ENCODE measurements at places on chromosomes 12 and 14.

GRCh38 chr12:53443955-53444354 is 2.4 kb downstream of the PRR13 start:
- DNase-seq = no peak

DNA sequence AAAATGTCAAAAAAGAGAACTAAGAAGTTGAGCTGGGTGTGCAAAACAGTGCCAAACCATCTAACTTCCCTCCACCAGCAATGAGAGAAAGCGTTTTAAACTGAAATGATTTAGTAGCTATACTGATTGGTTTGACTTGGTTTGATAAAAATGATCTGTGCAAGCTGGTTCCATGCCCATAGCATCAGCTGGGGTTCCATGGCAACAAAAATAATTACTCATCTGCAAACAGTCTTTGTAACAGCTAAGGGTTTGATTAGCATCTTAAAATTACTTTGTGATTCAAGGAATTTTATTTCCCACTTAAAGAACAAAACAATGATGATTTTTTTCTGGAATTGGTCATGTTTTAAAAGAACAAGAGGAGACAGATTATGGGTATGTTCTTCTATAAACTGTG is 15.0 kb upstream of the BICD1 start:
- no peak for DNase-seq

DNA sequence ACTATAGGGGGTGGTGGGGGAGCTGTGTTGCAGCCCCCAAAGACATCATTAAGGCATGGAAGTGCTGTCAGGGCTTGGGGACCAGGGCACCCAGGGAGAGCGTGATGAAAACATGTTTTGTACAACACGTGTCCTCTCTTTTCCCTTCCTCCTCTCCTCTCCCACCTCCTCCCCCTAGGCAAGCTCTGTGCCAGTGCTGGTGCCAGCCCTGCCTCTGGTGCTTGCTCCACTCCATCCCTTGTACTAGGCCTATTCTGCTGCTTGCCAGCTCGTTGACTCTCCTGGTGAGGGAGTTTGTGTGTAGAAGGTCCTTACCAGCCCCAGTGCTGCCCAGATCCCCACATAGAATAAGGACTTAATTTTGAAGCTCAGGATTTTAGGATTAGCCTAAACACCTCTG is 3.2 kb upstream of the RARG start:
- DNase-seq = no peak

GRCh38 chr12:26737487-26738030 is 95.4 kb downstream of the ITPR2 start:
- no peak for DNase-seq

DNA sequence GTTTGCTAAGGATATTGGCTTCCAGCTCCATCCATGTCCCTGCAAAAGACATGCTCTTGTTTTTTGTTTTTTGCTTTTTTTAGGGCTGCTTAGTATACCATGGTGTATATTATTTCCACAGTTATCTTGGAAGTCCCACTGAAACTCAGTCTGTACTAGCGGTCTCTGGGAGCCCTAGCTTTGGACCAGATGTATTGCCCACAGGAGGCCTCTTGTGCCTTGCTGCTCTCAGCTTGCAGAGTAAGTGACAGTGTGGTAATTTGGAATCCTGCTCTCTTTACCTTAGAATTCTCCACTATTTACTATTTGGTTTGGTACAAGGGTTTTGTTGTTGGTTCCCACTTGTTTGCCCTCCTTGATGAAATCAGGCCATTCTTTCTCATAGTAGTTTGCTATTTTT is 1022.9 kb downstream of the LRFN5 start:
- DNase-seq = no peak

GRCh38 chr12:40970320-40970907 is 217.7 kb upstream of the PDZRN4 start:
- no peak for DNase-seq

DNA sequence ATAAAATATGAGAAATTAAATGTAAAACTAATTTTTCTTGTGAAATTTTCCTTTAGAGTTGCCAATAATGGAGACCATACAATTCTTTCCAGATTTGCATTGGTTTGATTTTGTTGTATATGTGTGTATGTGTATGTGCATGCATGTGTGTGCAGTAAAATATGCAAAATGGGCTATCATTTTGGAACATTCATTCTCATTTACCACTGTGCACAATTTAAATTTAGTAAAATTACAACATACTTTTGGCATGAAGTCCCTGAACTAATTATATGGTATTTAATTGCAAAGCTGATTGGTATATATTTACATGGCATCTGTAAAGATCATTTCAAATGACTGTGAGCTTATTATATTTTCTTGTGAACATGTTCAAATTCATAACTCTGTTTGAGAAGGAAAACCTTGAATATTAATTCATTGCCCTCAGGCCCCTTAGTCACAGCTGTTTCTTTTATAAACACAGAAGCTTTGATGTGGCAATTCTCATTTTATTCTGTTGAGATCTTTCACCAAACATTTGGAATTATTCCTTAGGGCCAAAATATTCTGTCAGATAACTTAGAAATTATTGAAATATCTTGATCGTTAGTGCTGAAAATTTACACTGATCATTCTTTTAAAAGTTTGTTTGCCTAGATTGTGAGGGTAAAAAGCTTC is 17.6 kb downstream of the KERA start:
- no peak for DNase-seq

- DNase-seq = no peak
Measured at GRCh38 chr12:109900752-109901580, 892 bp downstream of the TCHP start.

DNA sequence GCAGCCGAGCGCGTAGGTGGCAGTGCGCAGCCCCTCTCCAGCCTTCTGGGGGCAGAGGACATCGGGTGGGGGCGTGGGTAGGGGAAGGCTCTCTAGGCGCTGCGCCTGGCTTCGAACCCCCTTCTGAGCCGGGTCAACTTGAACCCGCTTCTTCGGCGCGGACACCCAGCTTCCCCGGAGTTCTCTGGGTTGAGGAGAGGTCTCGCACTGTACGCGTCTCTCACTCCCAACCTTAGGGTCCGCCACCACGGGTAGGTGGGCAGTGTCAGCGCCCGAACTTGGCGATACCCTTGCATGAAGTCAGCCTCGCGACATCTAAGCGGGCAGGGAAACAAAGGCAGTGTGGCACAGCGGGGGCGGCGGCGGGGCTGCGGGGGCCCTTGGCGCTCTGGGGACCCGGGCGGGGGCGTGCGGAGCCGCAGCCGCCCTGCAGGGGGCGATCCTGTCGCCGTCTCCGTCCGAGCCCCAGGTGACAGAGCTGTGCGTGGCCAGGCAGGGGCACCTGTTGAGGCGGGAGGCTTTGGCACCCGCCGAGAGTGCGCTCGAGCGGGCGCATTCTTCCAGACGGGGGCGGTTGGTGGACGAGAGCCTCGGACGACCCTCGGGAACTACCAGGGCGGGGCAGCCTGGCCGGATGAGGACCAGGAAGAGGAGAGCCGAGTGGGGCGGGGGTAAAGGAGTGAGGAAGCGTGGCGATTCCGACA is 1.1 kb downstream of the GALNT16 start:
- DNase-seq = peak; percentile 27

GRCh38 chr14:89198544-89199329 is 218.3 kb downstream of the FOXN3 start:
- DNase-seq = no peak

DNA sequence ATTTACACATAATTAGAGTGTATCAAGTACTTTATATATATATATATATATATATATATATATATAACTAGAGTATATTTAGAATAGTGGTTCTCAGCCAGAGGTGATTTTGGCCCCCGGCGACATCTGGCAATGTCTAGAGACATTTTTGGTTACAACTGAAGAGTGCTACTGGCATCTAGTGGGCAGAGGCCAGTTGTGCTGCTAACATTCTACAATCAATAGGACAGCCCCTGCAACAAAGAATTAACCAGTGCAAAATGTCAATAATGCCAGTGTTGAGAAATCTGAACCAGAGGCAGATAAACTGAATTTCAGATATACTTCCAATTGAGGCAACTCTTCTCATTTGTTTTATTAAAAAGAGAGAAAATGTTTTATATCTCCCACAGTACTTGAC is 8.9 kb downstream of the GTF2A1 start:
- peak; percentile 56 for DNase-seq

GRCh38 chr12:45464699-45465098 is 248.8 kb downstream of the ANO6 start:
- DNase-seq = no peak

- no peak for DNase-seq
Measured at GRCh38 chr12:55847033-55847432, 4.3 kb upstream of the MMP19 start.

- no peak for DNase-seq
Measured at GRCh38 chr12:5197656-5198055, 154.0 kb downstream of the KCNA5 start.

DNA sequence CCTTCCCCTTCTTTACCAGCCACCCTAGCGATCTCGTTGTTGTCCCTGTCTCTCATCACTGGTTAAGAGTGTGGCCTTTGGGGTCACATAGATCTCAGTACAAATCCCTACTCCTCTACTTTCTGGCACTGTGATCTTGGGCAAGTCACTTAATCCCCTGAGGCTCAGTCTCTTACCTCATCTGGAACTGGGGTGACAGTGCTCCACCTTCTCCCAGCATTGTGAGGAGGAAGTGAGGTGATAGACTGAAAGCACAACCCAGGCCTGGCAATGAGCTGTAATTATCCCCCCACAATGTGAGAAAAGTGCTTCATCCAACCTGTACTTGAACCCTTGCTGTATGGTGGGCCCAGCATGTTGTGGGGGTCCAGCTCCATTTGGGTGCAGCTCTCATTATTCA is 48.0 kb downstream of the IRAK3 start:
- DNase-seq = no peak

GRCh38 chr12:51471111-51471864 is 46.7 kb downstream of the SLC4A8 start:
- no peak for DNase-seq

DNA sequence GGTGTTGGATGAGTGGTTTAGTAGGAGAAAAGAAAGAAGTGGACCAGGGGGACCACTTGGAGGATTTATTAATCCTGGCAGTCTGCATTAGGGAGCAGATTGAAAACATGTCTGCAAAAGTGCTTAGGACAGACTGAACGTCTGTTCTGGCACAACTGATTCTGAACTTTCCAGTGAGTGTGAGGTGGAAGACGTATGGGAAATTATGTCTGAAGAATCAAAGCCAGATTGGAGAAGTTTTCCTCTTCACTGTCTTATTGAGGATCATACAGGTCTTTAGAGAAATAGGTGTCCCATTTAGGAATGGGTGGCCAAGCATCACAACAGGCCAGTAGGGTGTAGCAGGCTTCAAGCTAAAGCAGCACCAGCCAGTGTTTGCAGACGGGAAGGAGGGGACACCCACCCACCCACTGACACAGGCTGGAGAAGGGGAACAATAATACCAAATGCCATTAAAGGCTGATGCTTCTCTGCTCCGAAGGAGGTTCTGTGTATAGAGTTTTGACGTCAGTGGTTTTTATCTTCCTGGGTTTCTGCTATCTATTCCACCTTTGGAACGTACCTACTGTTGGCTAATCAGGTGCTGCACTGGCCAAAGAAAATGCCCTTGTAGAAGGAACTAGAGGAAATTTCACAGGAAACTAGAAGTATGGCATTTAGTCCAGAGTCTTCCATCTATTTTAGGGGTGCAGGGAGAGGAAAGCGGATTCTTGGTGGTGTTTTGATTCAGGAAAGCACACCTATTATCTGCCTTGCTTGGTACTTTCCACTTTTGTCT is 1.8 kb downstream of the SRRM4 start:
- DNase-seq = no peak

DNA sequence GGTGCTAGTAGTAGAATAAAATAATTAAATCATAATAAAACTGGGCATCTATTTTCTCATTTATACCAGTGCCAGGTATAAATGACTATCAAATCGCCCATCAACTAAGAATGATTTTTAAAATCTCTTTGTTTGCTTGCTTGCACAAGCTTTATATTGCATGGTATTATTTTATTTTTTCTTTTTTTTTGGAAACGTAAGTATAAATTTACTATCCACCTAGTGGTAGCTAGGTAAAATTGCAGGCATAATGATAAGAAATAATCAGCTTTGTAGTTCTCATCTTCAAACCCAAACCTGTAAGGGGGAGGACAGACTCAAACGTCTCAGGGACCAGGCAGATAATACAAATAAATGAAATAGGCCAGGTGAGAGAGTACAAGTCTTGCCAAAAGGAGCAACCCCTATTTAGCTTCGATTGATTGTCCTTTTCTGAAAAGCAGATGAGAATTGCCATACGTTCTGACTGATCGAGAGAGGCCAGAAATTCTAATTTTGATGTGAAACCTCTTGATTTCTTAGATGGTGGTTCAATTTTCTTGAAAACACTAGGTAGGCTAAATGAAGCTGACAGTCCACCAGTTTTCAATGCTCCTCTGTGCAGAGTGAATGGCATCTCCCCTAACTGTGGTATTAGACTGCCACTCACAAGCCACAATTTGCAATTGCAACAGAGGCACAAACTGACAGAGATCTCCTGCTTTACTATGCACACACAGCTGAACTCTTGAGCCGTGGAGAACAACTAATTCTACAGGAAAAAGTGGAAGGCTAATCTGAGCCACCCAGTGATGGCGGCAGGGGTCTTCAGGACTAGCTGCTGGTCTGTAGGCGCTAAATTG is 189.3 kb downstream of the DACT1 start:
- DNase-seq = no peak

GRCh38 chr12:96670334-96670899 is 181.0 kb downstream of the CFAP54 start:
- no peak for DNase-seq

DNA sequence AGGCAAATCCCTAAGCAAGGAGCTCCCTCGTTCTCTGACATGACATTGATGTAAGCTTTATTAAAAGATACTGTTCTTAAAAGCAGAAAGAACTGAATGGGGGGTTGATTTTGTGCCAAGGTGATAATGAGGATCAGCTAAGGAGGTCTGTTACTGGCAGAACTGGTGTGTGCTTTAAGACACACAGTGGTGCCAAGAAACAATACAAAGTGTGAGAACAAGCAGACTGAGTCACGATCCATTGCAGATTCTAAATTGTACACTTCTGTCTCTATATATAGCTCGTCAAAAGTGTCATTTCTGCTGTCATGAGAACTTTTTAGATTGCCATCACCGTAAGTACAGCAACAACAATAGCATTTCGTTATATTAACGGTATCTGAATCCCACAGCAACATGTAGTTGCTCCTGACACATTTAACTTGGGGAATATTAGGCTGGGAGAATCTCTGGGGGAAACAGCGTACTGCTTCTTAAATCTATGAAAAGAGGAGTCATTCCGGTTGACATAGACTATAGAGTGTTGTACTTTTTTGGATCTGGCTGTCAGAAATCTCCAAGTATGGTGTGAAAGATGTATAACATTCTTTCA is 151.3 kb upstream of the PRKD1 start:
- DNase-seq = no peak

DNA sequence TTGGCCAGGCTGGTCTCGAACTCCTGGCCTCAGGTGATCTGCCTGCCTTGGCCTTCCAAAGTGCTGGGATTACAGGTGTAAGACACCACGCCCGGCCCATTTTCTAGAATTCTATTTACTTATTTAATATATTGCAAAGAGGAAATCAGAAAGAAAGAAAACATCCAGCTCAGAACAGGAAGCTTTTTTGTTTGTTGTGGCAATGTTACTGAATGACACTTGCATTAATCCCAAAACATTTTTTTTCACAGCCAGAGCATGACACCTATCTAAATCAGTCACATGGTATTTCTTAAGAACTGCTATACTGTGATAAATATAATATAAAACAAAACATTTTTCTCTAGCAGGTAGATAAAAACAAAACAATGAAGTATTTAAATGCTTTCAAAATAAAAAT is 12.6 kb downstream of the CFL2 start:
- DNase-seq = no peak
